NCI-H1092 (cell line): ENCODE measurements at places on chromosomes 13 and 19.

DNA sequence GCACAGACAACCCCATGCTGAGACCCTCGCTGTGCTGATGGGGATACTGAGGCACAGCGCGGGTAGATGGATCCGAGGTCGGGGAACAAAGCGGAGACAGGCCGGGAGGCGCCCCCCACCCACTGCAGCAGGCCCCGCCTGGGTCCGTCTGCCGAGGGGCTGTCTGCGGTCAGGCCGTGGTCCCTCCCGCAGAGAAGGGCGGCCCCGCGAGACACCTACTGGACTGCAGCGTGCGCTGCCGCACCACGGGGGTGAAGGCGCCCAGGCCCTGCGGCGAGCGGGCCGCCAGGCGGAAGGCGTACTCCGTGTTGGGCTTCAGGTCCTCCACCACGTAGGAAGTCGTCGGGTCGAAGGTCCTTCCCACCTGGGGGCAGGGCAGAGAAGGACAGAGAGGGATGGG is 101.9 kb downstream of the PTPRS start:
- no peak for DNase-seq

DNA sequence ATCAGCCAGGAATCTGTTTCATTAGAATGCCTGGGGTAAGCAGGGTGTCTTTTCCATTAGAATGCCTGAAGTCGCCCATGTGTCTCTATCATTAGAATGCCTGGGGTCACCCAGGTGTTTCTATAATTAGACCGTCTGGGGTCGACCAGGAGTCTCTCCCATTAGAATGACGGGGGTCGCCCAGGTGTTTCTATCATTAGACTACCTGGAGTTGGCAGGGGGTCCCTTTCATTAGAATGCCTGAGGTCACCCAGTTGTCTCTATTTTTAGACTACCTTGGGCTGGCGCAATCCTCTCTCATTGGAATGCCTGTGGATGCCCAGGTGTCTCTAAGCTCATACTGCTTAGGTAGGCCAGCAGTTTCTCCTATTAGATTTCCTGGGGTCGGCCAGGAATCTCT is 1447.6 kb downstream of the UQCRFS1 start:
- DNase-seq, result no peak

DNA sequence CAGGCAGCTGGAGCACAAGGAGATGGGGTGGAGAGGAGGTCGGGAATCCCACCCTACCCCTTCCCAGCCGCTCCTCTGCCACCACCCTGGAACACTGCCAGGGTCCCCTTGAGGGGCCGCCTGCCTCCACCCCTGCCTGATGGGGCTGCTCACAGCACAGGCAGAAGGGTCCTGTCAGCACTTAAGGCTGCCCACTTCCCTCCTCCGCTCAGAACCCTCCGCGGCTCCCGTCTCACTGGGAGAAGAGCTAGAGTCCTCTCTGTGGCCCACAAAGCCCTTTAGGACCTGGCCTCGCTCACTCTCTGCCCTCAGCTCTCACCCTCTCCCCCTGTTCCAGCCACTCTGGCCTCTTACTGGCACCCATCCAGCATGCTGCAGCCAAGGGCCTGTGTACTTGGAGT is 3.4 kb upstream of the POLD1 start:
- DNase-seq, result no peak

- no peak for DNase-seq
Measured at GRCh38 chr19:14333101-14333871, 48.0 kb upstream of the ADGRE5 start.

DNA sequence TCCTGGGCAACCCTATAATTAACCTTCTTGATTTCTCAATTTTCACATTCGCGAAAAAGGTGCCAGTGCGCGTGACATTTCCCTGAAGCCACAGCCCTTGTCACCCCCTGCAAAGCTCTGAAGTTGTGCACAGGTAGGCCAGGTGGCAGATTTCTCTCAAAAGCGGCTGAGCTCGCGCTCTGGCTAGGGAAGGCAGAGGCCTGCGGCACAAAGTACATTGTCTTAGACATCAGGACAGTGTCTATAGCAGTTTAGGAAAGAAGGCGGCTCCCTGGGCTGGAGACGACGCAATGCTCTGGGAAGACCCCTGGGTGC is 42.9 kb upstream of the ZNF14 start:
- DNase-seq, result no peak

GRCh38 chr19:19417628-19418245 is 12.3 kb downstream of the GATAD2A start:
- no peak for DNase-seq

GRCh38 chr13:73870036-73870741 is 264.0 kb downstream of the KLF12 start:
- DNase-seq, result no peak

GRCh38 chr19:10076535-10076934 is 9.6 kb upstream of the SHFL start:
- no peak for DNase-seq

DNA sequence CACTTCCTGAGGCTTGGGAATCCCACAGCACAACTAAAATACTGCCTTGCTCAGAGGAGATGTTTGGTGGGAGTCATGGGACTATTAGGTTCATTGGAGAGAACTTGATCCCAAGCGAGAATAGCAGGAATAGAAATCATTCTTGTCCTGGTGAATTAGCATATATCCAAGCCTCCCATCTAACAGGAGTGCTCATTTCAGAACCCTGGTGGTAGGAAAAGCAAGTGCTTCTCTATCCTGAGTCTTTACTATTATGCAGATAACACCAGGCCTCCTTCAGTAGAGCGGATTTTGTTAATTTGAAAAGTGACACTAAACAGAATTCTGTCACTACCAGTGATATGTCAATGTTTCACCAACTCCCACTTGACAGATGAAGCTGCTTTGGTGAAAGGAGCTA is 199.5 kb downstream of the ATP8A2 start:
- DNase-seq, result no peak

GRCh38 chr19:3386447-3387234 is 20.3 kb downstream of the NFIC start:
- DNase-seq, result no peak

GRCh38 chr19:29667901-29668341 is 2.7 kb downstream of the PLEKHF1 start:
- DNase-seq, result no peak

GRCh38 chr19:33830264-33830663 is 33.6 kb downstream of the KCTD15 start:
- no peak for DNase-seq

GRCh38 chr13:50415428-50415827 is 400.2 kb downstream of the KCNRG start:
- DNase-seq, result no peak

- no peak for DNase-seq
Measured at GRCh38 chr13:113796964-113797676, 38.1 kb downstream of the TMEM255B start.

- DNase-seq, result no peak
Measured at GRCh38 chr19:28247243-28247642, 965.7 kb downstream of the UQCRFS1 start.

DNA sequence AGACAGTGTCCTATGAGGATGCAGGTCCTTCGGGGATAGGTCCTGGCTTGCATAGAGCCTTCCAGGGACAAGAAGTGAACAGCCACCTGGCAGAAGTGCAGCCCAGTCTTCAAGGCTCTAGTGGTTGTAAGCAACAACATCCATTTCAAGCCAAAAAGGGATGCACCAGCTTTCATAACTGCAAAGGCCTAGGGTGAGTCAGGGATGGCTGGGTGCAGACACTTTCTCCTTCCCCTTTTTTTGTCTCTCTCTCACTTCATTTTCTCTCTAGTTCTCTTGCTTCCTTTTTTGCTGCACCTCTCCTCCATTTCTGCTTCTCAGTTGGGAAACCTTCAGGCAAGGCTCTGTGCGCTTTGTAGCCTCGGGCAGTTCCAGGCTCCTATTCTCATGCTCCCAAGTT is 196.2 kb upstream of the ZNF536 start:
- DNase-seq, result no peak

- no peak for DNase-seq
Measured at GRCh38 chr13:93446238-93446637, 219.6 kb downstream of the GPC6 start.

DNA sequence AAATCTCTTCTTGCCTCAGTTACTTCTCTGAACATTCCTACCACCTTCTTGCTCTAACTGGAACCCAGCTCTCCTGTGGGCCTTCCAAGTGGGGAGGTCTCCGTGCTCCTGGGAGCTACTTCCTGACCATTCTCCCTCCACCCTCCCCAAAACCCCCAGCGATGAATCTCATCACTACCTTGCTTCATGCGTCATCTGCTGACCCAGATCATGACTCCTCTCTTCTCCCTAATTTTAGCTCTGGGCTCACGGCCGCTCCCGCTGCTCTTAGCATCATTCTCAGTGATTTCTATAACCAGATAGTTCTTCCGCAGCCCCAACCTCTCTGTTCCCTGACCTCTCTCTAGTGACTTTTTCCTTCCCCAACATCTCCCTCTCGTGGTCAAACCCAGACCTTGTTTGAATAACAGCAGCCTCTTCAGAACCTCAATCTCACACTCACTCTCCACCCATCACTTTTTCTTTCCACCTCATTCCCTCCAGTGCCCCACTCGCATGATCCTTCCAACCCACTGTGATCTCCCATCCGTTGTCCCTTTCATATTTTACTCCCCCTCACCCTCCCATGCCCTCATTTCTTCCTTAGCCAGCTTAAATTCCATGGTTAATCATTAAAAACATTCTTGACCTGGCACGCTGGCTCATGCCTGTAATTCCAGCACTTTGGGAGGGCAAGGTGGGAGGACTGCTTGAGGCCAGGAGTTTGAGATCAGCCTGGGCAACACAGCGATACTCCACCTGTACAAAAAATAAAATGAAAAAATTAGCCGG is 21.8 kb downstream of the MRPS12 start:
- DNase-seq, result peak; percentile 6

DNA sequence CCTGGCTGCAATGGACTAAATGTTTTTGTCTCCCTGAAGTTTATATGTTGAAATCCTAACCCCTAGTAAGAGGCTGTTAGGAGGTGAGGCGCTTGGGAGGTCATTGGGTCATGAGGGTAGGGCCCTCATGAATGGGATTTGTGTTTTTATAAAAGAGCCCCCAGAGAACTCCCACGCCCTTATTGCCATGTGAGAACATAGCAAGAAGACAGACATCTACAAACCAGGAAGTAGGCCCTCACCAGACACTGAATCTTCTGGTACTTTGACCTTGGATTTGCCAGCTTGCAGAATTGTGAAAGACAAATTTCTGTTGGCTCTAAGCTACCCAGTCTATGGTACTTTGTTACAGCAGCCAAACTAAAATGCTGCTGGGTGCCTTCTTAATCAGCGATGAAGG is 96.1 kb upstream of the SPATA13 start:
- no peak for DNase-seq

DNA sequence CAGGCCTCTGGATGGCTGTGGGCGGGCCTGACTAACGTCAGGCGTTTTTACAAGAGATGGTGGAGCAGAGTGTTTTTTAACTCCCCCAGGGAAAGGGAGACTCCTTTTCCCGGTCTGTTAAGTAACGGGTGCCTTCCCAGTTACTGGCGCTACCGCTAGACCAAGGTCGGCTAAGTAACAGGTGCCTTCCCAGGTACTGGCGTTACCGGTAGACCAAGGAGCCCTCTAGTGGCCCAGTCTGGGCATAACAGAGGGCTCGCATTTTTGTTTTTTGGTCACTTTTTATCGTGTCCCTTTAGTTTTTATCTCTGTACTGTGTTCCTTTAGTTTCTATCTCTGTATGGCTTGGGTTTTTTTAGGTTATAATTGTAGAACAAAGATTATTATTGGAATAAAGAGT is 10.0 kb downstream of the ZNF383 start:
- DNase-seq, result no peak

GRCh38 chr19:31252441-31252840 is 96.8 kb downstream of the TSHZ3 start:
- no peak for DNase-seq

- DNase-seq, result peak; percentile 54
Measured at GRCh38 chr13:106373304-106373988, 162.0 kb downstream of the EFNB2 start.

DNA sequence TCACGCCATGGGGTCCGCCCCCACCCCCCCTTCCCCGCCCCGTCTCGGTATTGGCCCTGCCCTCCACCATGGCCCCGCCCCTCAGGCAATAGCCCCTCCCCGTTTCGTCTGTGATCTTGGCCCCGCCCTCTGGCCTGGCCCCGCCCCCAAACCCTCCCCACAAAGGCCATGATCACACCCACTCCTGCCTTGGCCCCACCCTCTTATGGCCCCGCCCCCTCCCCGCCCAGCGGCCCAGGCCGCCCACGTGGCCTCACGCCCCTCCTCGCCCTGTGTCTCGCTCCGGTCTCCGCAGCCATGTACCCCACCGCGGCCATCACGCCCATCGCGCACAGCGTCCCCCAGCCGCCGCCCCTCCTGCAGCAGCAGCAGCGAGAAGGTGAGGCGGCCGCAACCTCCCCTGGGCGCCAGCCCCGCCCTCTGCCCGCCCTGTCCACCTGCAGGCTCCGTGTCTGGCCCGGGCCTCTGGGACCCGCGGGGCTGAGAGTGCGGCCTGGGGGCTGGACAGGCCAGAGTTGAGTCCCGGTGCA is 61.3 kb downstream of the CELF5 start:
- no peak for DNase-seq

- peak; percentile 34 for DNase-seq
Measured at GRCh38 chr19:49114630-49115363, 627 bp downstream of the LIN7B start.

GRCh38 chr19:2059422-2060201 is 8.6 kb upstream of the MKNK2 start:
- DNase-seq, result no peak

GRCh38 chr13:44523146-44524015 is 52.7 kb downstream of the TSC22D1 start:
- DNase-seq, result no peak

GRCh38 chr13:93372856-93373255 is 146.2 kb downstream of the GPC6 start:
- DNase-seq, result no peak

- peak; percentile 72 for DNase-seq
Measured at GRCh38 chr13:33003458-33004019, 12.7 kb upstream of the KL start.

GRCh38 chr19:52997975-52998374 is 15.7 kb upstream of the ERVV-1 start:
- DNase-seq, result no peak

DNA sequence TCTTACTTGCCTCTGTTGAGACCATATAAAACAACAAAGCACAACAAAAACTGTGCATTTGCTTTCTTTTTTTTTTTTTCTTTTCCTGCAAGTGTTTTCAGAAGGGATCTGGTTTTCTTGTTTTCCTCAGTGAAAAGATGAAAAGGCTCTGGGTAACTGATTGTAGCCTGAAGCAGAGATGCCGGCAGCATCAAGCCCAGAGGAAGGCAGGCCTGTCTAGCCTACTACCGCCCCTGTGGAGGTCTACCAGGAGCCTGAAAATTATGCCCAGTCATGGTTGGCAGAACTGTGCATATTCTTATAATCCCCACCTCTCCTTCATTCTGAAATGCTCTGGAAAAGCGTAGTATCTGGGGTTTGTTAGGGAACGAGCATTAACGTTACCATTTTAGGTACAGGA is 32.6 kb upstream of the MEDAG start:
- no peak for DNase-seq

GRCh38 chr13:110425444-110425780 is 118.3 kb downstream of the COL4A2 start:
- DNase-seq, result no peak
